ENCODE measurements at places on chromosomes 16 and 17.
A peak's percentile ranks its signal among the peaks of the same experiment; 100 is the strongest.

DNA sequence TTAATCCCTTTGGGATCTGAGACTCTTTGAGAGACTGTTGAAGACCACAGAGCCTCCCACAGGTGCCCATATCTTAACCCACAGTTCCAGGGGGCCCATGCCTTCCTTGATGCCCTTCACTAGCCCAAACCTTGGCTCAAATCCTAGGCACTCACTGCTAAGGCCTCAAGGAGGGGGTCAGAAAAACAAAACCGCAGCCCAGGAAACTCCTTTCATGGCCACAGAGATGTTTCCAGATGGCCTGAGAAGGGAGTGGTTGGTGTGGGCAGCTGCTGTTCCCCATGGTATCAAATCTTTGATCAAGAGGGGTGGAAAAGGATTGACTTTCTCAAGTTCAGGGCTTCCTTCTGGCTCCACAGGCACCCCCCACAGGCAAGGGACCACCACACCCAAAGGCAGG lies 44.7 kb downstream of the CDH1 start:
- DNase-seq: no peak

DNA sequence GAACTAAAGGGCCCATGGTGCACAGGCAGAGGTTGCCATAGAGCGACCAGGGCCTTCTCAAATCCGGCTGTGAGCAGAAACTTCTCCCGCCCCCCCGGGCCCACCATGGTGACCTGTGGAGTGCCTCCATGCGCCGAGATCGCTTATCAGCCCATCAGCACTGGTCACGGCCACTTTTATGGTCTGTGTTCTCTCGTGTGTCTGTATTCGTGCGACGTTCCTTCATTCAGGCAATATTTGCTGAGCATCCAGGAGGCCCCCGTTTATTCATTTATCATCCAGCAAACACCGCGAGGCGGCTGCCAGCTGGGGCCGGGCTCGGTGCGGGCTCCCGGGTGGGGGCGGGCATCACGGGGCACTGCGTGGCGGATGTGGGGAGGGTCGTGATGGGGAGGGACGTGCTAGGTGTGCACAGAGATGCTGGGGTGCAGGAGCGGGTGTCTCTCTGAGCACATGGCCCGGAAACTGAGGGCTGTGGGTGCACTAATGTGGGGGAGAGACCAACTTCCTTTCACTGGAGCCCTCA lies 88.0 kb upstream of the CBX4 start:
- DNase-seq: no peak

DNA sequence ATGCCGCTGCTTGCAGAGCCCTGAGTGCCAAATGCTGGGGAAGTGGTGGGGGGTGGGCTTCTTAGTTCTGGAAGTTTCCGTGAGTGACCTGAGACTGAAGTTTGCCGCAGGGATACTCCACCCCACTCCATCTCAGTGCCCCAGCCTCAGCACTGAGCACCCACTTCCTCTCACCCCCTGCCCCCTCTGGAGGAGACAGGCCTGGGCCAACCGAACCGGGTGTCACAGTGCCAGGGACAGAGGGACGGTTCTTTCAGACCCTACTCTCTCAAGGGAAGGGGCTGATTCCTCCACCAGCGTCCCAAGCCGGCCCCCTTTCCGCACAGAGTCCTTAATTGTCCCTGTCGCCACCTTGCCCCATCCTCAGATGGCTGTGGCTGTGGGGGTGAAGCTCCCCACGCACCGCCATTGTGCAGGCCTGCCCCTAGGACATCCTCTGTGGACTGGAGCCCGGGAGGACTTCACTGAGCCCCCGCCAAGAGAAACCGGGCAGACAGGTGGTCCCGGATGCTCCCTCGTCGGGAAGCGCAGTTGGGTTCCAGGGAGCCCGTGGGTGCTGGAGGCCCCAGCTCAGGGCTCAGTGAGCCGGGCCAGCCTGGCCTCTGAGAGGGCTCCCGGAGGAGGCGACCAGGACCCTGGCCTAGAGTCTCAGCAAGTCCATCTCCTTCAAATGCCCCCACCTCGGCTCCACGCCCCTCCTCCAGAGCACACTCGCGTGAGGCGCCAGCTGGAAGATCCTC lies 1.6 kb upstream of the KREMEN2 start:
- no peak for DNase-seq

GRCh38 chr16:25959221-25959620 lies 267.5 kb downstream of the HS3ST4 start:
- DNase-seq: no peak

DNA sequence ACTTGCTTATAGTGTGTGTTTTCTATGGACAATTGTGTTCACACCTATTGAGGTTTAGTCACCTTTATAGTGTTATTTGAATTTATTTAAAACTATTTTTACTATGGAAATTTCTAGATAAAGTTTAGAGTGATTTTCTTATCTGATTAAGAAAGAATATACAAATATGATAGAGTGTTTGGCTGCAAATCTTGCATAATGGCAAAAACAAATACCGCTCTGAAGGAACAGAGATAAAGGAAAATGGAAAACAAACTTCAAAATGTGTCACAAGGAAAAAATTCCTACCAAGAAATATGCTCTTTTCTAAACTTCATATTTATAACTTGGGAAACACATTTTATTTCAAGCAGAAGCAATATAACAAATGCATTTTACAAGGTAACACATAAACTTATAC lies 423.1 kb downstream of the TOX3 start:
- DNase-seq: no peak

- no peak for DNase-seq
Observed at GRCh38 chr16:48745541-48745940, 135.6 kb upstream of the N4BP1 start.

DNA sequence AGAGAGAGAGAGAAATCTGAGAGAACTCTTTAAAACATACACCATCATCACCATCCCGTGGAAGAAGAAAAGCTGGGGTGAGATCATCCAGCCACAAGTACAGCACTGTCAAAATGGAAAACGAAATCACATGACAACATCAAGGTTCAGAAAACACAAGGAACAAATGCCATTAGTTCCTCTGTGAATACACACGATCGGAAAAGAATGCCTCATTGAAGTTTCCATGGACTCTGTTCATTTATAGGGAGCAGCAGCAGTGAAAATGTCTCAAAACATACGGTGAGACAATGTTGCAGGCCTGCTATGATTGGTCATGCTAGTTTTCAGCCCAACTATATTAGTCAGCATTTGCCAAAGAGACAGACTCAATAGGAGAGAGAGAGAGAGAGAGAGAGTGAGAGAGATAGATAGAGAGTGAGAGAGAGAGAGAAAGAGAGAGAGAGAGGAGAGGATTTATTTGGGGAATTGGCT lies 4.4 kb downstream of the CFAP97D1 start:
- peak; percentile 68 for DNase-seq

- DNase-seq: peak; percentile 48
Observed at GRCh38 chr16:64362193-64362592, 759.7 kb downstream of the CDH11 start.

DNA sequence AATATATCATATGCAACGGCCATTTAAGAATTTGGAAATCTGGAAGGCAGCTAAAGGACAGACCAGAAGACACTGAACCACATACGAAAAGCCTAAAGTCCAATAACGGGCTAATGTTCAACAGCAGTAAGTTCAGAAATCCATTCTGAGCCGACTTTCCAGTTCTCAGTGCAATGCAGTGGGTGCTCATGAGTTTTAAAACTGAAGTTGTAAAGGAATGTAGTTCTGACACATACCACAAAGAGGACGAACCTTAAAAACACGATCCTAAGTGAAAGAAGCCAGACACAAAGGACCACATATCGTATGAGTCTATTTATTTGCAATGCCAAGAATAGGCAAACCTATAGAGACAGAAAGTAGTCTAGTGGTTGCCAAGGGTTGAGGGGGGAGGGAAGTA lies 278.3 kb upstream of the ZFHX3 start:
- DNase-seq: no peak

DNA sequence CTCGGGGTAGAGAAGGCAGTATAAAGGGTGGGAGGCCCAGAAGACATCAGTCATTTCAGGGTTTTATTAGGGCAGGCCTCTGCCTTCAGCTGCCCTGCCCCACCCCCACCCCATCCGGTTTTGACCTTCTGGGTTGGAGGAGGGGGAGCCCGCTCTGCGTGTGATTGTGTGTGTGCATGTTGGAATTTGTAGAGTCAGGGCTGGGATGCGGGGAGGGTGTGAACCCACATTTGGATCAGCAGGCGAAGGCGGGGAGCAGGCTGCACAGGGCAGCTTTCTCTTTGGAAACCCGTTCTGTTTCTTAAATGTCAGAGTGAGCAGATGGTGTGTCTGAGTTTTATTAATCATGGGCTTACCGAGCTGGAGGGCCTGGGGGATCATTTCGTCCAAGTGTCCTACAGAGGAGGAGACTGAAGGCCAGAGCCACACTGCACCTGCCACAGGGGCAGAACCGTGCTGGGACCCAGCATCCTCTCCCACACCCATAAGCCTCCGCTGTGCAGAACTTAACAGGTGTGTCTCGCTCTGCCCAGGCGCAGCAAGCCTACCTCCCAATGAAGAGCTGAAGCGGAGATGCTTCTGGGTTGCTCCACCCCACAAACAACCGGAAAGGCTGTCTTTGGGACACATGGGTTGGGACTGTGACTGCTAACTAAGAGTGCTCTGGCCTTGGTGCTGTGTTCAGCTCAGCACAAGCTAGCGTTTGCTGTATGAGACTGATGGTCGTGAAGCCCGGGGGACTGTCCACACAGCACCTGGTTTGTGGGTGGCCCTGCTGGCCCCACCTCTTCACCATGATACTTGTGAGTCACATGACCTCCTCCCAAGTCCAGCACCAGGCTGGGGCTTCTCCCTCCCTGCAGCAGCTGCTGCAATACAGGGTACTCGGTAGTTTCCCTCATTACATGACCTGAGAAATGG lies 70.9 kb upstream of the GSE1 start:
- DNase-seq: peak; percentile 81

DNA sequence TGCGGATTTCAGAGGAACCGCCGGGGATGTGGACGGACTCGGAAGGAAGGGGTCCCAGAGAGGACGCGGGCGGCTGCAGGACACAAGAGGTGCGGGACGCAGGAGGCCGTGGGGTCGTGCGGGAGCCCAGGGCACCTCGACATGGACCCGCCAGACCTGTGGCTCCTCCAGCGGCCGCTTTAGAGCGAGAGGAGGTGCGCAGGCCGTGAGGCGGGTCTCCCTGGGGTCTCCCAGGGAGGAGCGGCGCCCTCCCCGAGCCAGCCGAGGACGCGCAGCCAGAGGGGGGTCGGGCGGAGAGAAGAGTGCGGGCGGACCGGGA lies 6.8 kb upstream of the FLYWCH1 start:
- no peak for DNase-seq

DNA sequence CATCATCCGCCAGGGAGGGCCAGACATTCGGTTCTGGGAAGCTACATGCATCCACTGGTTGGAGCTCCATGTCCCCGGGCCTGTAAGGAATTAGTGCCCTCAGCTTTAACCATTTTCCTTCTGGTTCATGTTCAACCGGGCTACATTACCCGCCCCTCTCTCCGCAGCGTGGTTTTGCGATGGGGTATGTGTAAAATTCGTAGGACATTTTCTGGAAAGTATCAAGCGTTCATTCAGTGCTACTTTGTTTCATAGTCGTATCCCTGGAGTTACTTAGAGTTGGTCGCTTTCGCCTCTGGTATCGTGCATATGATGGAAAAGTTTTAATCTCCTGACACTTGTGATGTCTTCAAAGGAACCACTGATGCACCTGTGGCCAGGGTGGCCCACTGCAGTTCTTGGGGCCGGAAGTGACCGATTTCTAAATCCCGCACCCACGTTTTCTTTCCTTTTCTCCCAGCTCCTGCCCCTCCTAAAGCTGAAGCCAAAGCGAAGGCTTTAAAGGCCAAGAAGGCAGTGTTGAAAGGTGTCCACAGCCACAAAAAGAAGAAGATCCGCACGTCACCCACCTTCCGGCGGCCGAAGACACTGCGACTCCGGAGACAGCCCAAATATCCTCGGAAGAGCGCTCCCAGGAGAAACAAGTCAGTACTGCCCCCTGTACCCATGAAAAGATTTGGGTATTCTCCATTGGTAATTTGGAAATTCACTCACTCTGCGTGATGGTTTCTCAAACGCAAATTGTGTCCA lies 637 bp downstream of the RPL23A start:
- no peak for DNase-seq

GRCh38 chr17:2983255-2983654 lies 80.2 kb downstream of the OR1D5 start:
- DNase-seq: no peak

- no peak for DNase-seq
Observed at GRCh38 chr17:71405101-71405500, 715.7 kb upstream of the SOX9 start.

- no peak for DNase-seq
Observed at GRCh38 chr17:60528828-60529227, 2.8 kb upstream of the APPBP2 start.

DNA sequence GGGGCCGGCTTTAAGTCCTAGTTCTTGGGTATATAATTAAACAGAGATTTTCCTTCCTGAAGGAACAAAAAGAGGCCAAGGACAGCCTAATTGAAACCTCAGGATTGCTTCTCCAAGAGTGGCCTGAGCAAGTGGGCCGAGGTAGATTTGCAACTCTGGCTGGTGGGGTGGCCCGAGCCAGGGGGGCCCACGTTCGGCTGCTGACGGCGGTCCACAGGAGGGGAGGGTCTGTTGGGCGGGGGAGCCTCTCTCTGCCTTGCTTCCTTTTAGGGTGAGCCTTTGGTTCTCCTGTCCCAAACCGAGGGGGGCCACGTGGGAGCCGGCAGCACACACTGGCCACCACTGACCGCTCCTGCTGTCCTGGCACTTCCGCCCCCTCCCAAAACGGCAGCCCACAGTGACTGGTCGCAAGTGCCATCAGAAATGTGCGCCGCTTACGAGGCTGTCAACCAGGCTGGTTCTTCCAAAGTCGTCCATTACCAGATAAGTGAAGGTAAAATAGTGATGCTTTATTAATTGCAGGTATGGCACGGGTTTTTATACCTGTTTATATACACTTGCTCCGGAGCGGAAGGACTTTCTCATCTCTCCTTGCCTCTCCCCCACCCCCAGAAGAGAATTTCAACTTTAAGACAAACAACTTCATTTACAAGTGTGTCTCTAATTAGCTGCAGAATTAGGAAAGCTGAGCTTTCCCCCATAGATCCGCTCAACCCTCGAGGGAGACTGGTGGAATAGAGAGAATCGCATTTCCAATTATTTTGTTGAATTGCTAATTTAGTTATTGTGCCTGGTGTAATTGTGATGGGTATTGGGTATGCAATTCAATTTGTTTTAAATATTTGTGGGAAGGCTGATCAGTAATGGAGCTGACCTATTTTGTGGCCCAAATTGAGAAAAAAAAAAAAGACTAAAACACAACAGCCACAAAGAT lies 117.8 kb downstream of the AATF start:
- DNase-seq: no peak

DNA sequence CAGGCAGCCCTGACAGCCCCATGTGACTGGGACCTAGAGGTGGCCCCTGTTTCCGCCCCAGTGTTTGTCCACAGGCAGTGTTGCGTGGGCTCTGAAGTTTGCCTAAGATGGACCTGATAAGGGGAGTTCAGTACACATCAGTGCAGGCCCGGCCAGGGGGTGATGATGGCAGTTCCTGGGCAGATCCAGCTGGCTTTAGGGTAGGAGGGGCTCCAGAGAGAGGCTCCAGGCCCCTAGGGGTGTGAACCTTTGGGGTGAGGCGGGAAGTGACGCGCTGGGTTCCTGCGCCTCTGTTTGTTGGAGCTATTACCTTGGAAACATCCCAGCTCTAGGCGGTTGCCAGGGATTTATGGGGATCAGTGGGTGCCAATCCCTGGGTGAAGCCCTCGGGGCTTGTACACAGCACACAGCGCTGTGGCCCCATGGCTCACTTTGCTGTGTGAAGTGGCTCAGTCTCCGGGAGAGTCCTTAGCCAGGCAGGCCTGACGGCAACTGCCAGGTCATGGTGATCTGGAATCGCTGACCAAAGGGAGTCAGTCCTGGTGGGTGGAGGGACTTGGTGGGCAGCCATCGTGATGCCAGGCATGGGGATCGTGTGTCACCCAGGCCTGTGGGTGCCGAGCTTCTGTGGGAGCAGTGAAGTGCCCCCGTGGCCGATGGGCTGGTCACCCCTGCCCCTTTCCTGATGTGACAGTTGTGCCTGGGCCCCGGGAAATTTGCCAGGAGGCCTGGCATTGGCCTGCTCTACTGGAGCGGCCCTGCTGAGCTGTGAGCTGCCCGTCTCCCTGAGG lies 146.1 kb downstream of the SEC14L1 start:
- DNase-seq: no peak

All from foreskin fibroblast (primary cell).